Lower leg skin (tissue), 4 donors: ENCODE measurements at places on chromosomes 7 and 10. TPM values are rescaled to one million over a fixed set of nuclear protein-coding genes. Genes with fewer than 3 reads are reported as not detected.
A peak's percentile ranks its signal among the peaks of the same experiment; 100 is the strongest.

DNA sequence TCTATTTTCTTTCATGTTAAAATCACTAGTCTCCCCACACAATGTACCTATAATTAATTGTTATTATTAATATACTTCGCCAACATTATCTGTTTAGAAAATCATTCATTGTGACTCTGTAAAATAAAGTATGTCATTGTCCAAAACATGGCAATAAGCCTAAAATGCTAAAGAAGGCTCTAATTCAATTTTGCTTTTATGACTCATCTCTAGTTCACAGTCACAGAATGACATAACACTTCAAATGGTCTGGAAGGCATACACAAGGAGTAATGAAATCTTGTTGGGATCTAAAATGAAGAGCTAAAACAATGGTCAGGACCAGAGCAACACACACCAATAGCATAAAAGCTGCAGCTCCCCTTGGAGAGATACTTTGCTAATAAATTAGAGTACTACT is 505.8 kb downstream of the GPAM start:
- DNase-seq = no peak

DNA sequence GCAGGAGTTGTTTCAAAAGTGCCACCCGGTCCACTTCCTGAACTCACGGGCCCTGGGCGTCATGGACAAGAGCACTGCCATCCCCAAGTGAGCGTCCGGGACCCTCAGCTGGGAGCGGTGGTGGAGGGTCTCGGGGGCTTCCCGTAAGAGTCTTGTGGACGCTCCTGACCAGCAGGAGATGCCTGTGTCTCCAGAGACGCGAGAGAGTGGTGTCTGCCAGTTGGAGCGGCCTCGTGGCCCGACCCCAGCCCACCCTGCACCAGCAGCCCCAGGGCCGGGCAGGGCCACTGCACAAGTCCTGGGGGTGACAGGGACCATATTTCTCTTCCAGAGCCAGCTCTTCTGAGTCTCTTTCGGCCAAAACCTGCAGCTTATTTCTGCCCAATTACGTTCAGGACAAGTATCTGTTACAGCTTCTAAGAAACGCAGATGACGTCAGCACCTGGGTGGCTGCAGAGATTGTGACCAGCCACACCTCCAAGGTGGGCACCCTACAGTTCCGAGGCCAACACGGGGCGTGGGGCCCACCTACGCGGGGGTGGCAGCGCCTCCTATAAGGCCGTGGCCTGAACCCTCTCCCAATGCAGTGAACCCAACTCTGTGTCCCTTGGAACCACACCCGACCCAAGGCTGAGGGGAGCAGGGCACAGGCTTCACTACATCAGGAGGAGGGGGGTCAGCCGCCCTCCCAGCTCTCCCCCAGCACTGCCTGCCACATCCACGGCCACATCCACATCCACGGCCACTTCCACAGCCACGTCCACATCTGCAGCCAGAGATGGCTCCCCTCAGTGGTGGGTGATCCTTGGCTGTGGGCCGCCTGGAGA is 16.2 kb upstream of the UTF1 start:
- DNase-seq = no peak

DNA sequence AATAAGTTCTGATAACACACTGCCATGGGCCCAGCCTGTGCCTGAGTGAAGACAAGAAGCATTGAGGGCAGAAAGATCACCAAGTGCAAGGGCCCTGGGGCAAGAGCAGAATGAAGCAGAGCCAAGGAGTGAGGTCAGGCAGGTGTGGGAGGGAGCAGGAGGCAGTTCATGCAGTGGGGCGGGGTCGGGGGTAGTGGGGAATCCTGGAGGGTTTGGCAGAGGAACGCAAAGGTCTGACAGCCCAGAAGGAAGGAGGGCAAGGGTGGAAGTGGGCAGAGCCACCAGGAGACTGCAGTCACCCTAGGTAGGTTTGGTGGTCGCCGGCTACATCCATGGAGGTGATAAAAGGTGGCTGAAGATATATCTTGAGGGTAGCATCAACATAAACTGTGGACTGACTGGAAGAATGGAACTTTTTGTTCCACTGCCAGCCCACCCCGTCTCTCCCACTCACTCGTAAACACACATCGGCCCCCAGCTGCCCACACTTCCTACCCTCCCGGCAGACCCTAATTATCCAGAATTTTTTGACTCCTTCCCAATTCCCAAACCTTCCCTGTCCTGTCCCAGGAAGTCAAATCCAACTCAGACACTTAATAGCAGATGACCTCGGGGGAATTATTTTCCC is 172.4 kb downstream of the ARHGAP12 start:
- no peak for DNase-seq

- DNase-seq = no peak
Observed at GRCh38 chr7:65216469-65216868, 157.2 kb upstream of the ZNF92 start.

- DNase-seq = no peak
Observed at GRCh38 chr10:116385994-116386809, 41.4 kb upstream of the PNLIPRP3 start.

- DNase-seq = no peak
Observed at GRCh38 chr10:69101451-69102095, 13.7 kb downstream of the SRGN start.

DNA sequence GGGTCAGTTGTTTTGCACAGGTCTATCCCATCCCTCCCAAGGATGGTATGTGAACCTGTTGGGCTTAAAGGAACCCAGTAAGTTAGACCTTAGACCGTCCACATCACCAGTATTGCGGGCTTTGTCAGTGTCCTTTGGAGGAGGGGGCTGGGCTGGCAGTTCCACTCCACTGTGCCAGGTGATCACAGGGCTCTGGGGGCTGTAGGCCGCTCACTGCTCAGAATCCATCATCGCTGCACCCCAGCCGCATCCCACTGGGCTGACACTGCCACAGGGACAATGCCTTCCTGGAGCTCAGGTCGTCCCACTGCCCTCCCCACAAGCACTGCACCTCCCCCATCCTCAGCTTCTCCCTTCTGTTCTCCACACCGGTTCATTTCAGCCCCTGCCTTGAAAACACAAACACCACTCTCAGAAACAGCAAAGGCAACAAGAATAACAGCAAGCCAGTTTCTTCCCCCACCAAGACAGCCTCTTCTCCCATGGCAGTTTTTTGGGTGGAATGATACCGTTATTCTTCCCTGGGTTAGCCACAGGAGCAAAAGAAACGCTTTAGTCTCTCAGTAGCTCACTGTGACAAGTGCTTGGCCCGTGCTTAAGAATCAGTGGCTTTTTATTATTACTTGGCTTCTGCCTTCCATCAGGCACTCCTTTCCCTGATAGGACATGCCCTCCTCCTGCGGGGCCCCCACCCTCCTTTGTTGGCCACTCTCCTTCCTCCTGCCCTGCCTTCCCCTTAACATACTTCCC is 111.2 kb downstream of the GRK5 start:
- DNase-seq = no peak

DNA sequence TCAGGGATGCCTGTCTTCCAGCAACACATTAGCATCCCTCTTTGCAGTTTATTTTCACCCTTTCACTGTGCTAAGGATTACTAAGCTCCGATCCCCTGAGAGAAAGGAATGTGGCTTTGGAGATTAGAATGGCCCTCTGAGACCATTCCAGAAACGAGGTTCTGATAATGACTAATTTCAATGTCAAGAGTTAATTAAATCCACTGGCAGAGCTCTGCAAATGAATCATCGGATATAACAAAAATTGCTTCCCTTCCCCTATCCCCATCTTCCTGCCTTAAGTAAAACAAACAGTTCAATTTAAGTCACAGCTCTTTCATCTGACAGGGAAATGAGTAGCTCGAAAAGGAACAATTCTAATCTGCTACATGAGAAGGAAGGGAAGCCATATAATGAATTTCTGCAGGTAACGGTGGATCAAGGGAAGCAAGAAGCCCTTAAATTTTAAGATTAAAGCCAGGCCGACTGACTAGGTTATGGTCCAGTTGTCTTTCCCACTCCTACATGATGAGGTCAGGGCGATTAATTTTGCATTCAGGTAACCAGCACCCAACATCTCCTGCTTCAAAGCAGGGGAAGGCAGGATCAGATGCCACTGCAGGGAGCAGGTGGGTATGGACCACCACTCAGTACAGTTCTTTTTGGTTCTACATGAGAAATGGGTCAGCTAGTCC is 50.5 kb downstream of the MALSU1 start:
- DNase-seq = no peak

DNA sequence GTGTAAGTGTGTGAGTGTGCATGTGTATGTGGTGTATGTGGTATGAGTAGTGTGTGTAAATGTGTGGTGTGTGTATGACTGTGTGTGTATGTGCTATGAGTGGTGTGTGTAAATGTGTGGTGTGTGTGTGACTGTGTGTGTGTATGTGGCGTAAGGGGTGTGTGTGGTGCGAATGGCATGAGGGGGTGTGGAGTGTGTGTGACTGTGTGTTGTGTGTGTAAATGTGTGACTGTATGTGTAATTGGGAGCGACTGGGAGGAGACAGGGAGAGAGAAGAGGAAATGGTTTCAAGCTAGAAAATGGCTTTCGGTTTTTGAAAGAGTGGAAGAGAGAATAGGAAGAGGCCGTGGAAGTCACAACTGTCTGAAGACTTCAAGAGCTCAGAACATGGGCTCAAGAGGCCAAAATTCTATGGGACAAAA is 23.6 kb upstream of the GATAD1 start:
- no peak for DNase-seq

DNA sequence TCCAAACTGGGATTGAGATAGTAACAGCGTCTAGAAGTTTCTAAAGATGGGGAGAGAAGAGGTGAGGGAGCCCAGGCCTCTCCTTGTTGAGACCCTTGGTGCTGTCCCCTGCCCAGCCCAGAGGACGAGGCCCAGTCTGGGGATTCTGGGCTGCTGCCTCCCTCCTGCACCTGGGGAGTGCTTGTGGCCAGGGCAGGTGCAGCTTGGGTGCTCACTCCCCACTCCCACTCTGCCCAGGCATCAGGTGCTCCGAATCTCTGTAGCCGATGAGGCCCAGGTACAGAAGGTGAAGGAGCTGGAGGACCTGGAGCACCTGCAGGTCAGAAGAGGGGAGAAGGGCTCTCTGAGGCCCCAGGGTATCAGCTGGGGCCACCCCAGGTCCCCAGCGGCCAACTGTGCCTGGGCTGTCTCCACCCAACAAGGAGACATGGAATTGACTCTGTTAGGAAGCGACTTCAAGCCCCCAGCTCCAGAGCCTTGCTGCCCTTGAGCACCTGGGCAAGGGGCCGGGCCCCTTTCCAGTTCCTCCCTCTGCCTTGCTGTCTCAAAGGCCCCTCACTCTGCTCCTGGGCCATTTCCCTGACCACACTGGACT is 664 bp downstream of the CPA1 start:
- DNase-seq = no peak

DNA sequence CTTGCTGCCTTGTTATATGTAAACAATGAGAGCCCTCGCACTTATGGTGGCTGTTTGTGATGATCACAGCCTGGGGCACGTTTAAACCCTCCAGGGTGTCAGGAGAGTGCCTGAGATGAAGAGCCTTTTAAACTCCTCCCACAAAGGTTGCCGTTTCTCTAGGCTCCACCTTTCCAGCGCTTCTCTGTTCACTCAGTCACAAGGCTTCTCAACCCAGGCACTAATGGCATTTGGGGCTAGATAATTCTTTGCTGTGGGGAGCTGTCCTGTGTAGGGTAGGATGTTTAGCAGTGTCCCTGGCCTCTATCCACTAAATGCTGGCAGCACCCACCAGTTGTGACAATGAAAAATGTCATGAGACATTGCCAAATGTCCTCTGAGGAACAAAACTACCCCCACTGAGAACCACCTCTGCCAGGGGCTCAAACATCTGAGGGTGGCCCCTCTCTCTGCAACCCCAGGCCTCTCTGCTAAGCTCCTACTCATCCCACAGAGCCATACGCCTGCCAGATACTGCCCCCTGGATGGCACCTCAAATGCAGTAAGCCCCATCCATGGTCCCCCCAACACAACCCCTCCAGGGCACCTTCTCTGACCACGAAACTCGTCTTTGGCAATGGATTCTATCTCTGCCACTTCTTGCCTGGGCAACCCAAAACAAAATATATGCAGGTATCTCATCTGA is 144.3 kb upstream of the ZMIZ1 start:
- DNase-seq = no peak

DNA sequence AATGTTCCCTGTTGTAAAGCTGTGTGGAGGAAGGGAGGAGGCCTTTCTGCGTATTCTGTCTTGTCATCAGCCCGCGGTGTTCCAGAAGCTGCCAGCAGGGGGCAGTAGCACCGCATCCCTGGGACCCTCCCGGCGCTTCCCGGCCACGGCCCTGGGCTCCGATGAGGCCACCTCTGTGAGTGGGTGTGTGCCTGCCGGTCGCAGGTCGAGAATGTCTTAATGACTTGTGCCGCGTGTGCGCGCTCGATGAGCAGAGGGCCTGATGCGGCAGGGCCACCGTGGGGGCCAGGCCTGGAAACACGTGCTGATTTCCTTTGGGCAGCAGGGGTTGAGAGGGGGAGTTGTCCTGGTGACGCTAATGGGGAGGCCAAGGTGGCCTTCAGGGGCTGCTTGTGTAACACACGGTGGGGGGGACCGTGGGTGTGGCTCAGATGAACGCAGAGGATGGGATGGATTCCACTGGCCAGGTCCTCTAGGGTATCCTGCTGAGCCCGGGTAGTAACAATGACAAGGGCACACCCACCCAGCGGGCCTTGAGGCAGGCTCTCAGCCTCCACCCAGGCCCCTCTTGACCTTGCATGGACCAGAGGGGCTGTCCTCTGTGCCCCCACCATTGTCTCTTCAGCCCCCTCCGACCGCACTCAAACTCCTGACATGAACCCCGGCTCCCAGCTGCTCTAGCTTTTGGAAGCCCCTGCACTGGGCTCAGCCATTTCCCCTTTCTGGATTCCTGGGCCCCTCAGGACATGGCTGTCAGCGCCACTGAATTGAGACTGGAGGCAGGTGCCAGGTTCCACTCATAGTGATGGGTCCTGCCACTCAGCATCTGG is 135.9 kb upstream of the PODXL start:
- peak; percentile 86 for DNase-seq

GRCh38 chr10:3119796-3120459 is 52.6 kb downstream of the PFKP start:
- DNase-seq = no peak

GRCh38 chr7:32206987-32207386 is 136.8 kb upstream of the PDE1C start:
- no peak for DNase-seq

- DNase-seq = no peak
Observed at GRCh38 chr7:132537456-132538145, 38.7 kb downstream of the PLXNA4 start.

GRCh38 chr7:154584352-154585252 is 418.3 kb downstream of the PAXIP1 start:
- DNase-seq = no peak

NPSR1 gene
- total RNA-seq = not detected

ADAP1 gene
- 9.9 TPM for total RNA-seq

SPDYE16 gene
- not detected for total RNA-seq

IDI2 gene
- not detected for total RNA-seq

XRCC2 gene
- 0.25 TPM for total RNA-seq

FKBP9 gene
- total RNA-seq = 127 TPM
